ENCODE measurements at places on chromosomes 12 and 14. TPM values are rescaled to one million over a fixed set of nuclear protein-coding genes. Genes with fewer than 3 reads are reported as not detected.

GRCh38 chr12:124426594-124427555 is 132.0 kb downstream of the RFLNA start:
- H3K4me1 ChIP-seq, result no peaks in the 10 kb centered on the region
- no peak for DNase-seq
- H3K36me3 ChIP-seq, result peaks cover 7% of the 10 kb centered on the region
- no peaks in the 10 kb centered on the region for H3K27me3 ChIP-seq
- no peak overlapping the region for H3K27ac ChIP-seq

DNA sequence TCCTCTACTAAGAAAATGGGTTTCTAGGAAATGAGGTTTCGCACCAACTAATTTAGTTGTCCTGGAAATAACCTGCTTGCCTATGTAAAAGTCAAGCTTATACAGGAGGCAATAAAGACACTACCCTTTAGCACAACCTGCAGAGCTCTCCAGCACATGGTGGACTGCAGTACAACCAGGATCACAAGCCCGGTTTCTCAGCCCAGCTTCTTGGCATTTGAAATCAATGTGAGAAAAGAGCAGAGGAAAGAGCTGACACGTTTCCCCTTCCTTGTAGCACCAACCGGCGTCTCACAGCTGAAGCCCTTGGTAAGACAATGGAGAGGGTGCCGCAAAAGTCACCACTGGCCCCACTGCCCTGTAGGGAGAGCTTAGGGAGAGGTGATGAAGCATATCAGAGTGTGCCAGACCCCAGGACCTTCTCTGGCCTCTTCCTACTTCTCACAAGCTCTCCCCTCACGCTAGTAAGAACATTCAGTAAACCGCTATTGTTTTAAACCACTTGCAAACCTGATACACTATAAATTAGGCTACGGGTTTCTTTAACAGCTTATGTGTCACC is 8.6 kb downstream of the SPTLC2 start:
- H3K36me3 ChIP-seq, result no peaks in the 10 kb centered on the region
- H3K27me3 ChIP-seq, result no peaks in the 10 kb centered on the region
- DNase-seq, result no peak
- no peak overlapping the region for H3K4me3 ChIP-seq
- H3K27ac ChIP-seq, result no peak overlapping the region

- H3K36me3 ChIP-seq, result no peaks in the 10 kb centered on the region
- H3K4me1 ChIP-seq, result no peaks in the 10 kb centered on the region
- H3K27me3 ChIP-seq, result no peaks in the 10 kb centered on the region
- DNase-seq, result no peak
Measured at GRCh38 chr12:6375269-6376078, at the start of gene SCNN1A. SCNN1A (minus strand) TSS chr12:6375563; CDS start chr12:6374783, 780 bp downstream.

- no peaks in the 10 kb centered on the region for H3K4me1 ChIP-seq
- no peak overlapping the region for H3K4me3 ChIP-seq
- H3K27me3 ChIP-seq, result no peaks in the 10 kb centered on the region
- H3K36me3 ChIP-seq, result no peaks in the 10 kb centered on the region
Measured at GRCh38 chr14:68596211-68596610, 196.7 kb downstream of the ZFP36L1 start.

DNA sequence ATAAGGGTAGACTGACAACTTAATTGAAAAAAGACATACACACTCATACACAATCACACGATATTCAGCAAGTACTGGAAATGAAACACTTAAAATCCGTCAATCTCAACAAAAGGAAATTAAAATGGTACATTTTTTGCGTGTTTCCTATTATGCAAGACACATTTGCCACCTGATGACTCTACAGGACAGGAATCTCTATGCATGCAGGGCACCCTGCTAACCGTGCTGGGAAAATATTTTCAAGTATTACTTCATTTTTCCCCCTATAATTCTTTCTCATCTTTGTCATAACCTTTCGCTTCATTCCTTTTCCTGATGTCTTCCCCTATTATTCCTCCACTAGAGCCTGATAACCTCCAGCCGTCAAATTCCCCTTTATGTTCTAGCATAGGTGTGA is 150.2 kb downstream of the TMEM132D start:
- H3K4me3 ChIP-seq, result no peak overlapping the region
- H3K36me3 ChIP-seq, result no peaks in the 10 kb centered on the region
- H3K4me1 ChIP-seq, result no peaks in the 10 kb centered on the region
- H3K27me3 ChIP-seq, result no peaks in the 10 kb centered on the region

GRCh38 chr14:77372304-77372841 is 4.5 kb downstream of the TMED8 start:
- H3K4me1 ChIP-seq, result peaks cover 14% of the 10 kb centered on the region
- H3K27me3 ChIP-seq, result no peaks in the 10 kb centered on the region
- no peaks in the 10 kb centered on the region for H3K36me3 ChIP-seq
- H3K4me3 ChIP-seq, result no peak overlapping the region
- no peak overlapping the region for H3K27ac ChIP-seq

LARP4 gene
- total RNA-seq, result 34.0 TPM

RIMBP2 gene
- total RNA-seq, result not detected

- no peak overlapping the region for H3K27ac ChIP-seq
- H3K36me3 ChIP-seq, result no peaks in the 10 kb centered on the region
- DNase-seq, result no peak
- no peaks in the 10 kb centered on the region for H3K27me3 ChIP-seq
- no peaks in the 10 kb centered on the region for H3K4me1 ChIP-seq
Measured at GRCh38 chr14:100523843-100524169, 63.4 kb downstream of the BEGAIN start.

GRCh38 chr14:99605299-99605961 is 1.4 kb upstream of the CCDC85C start:
- peak overlapping the region; percentile 95 for H3K4me3 ChIP-seq
- no peaks in the 10 kb centered on the region for H3K36me3 ChIP-seq
- H3K27ac ChIP-seq, result peak overlapping the region; percentile 80
- DNase-seq, result peak; percentile 75
- peaks cover 19% of the 10 kb centered on the region for H3K4me1 ChIP-seq

- H3K4me3 ChIP-seq, result no peak overlapping the region
- peaks cover 5% of the 10 kb centered on the region for H3K27me3 ChIP-seq
- H3K4me1 ChIP-seq, result no peaks in the 10 kb centered on the region
- no peak overlapping the region for H3K27ac ChIP-seq
- H3K36me3 ChIP-seq, result no peaks in the 10 kb centered on the region
Measured at GRCh38 chr14:28772613-28773012, 6.0 kb downstream of the FOXG1 start.

DNA sequence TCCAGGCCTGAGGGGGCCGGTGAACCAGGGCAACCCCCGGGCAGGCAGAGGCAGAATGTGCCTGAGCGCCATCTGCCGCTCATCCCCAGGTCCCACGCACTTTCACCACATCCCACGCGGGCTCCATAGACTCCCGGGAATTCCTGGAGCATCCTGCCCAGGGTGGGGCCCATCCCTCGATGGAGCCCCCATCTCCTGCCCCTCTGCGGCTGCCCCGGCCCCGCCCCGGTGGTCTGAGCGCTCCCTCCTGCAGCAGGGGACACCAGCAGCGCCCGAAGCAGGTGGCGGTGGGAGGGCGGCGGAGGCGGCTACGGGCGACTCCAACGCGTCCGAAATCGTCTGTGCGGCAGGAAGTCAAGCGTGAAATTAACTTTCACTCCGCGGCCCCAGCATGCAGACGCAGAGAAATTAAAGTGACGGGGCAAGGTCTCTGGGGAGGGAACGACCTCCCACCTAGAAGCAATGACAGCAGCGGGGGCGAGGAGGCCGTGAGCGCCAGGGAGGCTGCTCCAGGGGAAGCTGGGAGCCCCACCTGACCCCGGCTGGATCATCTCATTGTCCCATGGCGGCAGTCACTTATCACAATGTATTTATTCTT is 122.2 kb downstream of the NCOR2 start:
- H3K4me1 ChIP-seq, result no peaks in the 10 kb centered on the region
- no peaks in the 10 kb centered on the region for H3K36me3 ChIP-seq
- no peaks in the 10 kb centered on the region for H3K27me3 ChIP-seq
- H3K4me3 ChIP-seq, result no peak overlapping the region
- DNase-seq, result no peak
- no peak overlapping the region for H3K27ac ChIP-seq

DNA sequence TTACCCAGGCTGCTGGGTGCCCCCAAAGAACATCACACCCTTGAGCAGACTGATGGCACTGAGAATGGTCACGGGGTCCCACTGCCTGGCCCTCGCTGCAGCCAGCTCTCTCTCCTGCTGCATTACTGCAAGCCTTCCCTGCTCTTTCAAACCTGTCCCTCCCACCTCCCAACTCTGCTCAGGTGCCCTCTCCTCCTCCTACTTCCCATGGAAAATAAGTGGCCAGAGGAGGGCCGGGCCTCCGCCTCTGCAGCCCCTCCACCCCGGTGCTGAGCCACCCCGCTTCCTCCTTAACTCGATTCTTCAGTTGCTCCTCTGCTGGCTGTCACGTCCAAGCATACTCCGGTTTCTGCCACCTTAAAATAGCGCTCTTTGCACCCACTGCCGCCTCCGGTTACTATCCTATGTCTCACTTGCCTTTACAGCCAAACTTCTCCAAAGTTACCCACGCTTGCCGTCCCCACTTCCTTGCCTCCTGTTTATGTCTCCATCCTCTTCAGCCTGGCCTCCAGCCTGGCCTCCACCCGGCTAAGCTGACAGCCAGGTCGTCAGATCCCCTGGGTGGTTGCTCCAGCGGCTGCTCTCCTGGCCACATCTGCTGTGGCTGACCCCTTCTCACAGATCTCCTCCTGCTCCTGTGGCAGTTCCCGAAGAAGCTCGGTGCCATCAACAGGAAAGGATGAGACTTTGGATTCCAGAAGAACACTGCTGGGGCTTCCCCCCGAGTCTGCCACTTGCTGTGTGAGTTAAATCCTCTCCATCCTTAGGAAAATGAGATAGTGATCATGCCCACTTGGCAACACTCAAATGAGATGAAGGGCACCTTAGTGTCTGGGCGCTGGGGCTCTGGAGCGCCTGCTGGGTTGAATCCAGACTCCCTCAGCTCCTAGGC is 7.7 kb downstream of the SMIM41 start:
- no peak overlapping the region for H3K27ac ChIP-seq
- no peak for DNase-seq
- H3K4me1 ChIP-seq, result no peaks in the 10 kb centered on the region
- no peak overlapping the region for H3K4me3 ChIP-seq

DNA sequence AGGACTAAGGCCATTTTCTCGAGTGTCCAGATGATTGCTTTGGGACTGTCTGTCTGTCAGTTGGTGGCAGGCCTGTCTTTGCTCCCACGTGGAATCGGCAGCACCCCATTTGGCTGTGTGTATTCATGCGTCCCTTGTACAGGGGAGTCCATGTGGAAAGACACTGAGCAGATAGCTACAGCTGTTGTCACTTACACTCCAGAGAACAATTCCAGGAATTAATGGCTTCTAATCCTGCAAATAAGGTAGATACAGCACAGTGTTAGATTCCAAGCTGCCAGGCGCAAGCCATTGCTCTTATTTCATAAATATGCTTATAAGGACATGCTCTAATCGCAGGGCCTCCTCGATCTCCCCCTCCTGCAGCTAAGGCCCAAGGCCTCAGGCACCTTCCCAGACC is 208.8 kb downstream of the VRK1 start:
- no peak overlapping the region for H3K27ac ChIP-seq
- no peaks in the 10 kb centered on the region for H3K27me3 ChIP-seq
- no peak for DNase-seq
- no peak overlapping the region for H3K4me3 ChIP-seq
- H3K4me1 ChIP-seq, result no peaks in the 10 kb centered on the region

DNA sequence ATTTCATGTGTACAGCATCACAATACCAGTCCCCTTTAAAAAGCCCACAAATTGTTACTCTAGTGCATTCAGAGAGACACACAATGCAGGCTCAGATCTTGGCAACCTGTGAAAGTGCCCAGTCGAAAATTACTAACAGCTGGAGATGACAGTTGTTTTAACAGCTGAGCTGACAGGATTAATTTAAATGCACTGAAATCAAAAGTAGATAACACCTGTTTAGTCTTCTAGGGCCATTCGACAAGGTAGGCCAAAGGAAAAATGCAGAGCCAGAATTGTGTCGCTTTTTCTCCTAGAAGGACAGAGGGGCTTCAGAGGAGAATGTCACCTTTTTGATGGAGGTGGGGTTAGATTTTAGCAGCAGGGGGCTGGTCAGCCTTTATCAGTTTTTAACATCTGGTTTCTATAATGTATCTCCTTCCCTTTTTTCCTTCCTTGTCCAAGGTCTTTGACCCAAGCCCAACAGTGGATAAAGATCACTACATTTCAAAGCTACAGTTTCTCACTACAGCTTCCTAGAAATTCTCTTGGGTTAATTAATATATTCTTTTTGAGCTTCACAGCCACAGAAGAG is 139.1 kb downstream of the SOX5 start:
- H3K27me3 ChIP-seq, result no peaks in the 10 kb centered on the region
- no peaks in the 10 kb centered on the region for H3K4me1 ChIP-seq
- H3K36me3 ChIP-seq, result no peaks in the 10 kb centered on the region
- DNase-seq, result no peak

GRCh38 chr14:64234877-64235651 is 59.1 kb downstream of the ESR2 start:
- no peaks in the 10 kb centered on the region for H3K27me3 ChIP-seq
- H3K4me1 ChIP-seq, result no peaks in the 10 kb centered on the region
- H3K4me3 ChIP-seq, result no peak overlapping the region
- no peaks in the 10 kb centered on the region for H3K36me3 ChIP-seq

DNA sequence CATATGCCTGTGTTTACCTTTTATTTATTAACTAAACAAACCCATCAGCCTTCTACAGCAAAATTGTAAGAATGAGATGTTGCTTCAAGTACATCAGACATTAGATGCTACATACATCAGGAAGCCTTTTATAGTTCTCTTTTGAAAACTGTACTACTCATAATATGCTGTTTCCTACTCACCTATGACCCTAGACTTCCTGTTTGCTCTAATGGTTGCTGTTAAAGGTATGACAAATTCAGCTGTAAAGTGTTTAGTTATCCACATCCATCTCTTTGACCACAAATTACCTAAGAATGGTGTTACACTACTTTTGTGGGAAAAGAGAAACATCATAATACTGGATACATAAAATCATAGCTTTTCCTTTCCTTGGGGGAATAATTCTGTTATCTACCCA is 220.0 kb downstream of the RAD51B start:
- H3K36me3 ChIP-seq, result no peaks in the 10 kb centered on the region
- H3K4me1 ChIP-seq, result no peaks in the 10 kb centered on the region
- DNase-seq, result no peak
- no peaks in the 10 kb centered on the region for H3K27me3 ChIP-seq

DNA sequence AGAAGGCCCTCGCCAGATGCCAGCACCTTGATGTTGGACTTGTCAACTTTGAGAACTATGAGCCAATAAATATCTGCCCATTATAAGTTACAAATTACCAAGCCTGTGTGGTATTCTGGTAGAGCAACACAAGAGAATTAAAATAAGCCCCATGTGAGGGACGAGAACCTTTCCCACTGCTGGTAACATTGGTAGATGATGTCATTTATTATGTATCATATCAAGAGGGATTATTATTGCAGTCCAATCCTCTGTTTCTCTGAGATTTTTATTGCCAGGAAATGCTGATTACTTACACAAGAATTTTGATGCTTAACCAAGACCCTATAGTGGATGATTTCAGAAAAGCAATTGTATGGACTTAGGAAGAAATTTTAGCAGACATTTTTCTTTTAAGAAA is 40.3 kb upstream of the SLC24A4 start:
- H3K4me3 ChIP-seq, result no peak overlapping the region
- no peaks in the 10 kb centered on the region for H3K4me1 ChIP-seq

MYF6 gene
- not detected for total RNA-seq

DNA sequence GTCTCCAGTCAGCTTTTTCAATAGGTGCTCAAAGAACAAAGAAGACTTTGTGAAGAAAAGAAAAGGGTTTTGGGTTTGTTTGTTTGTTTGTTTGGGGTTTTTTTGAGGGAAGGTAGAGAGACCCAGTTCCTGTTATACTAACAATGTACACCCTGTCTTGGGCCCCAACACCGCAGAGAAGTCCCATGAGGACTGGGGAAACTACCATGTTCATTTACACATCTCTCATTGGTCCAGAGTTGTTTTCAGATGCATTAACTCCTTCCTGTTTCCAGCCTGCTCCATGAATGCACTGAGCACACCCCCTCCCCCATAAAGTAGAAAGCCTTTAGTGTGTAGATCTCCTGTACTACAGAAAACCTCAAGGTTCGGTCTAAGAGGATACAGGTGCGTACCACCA is 51.1 kb upstream of the SLC8A3 start:
- no peak for DNase-seq
- H3K4me1 ChIP-seq, result no peaks in the 10 kb centered on the region
- no peak overlapping the region for H3K4me3 ChIP-seq
- no peaks in the 10 kb centered on the region for H3K36me3 ChIP-seq
- no peaks in the 10 kb centered on the region for H3K27me3 ChIP-seq
